ENCODE measurements at places on chromosomes 5 and 9.
A peak's percentile ranks its signal among the peaks of the same experiment; 100 is the strongest.

DNA sequence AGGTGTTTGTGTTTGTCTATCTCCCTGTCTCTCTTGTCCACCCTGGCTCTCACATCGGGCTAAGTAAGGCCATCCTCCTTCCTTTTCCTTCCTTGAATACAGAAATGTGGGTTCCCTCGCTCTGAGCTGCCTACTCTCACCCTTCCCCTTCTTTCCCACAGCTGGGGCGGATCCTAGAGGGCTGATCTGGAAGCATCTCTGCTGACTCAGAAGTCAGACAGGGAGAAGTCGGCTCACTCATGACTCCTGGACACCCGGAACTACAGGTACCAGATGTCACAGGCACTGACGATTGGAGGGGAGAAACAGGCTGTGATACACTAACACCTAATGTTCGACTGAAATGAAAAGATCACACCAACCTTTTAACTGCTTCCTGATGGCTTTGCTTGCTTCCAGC lies 41.3 kb downstream of the PTPN3 start:
- no peak for DNase-seq

DNA sequence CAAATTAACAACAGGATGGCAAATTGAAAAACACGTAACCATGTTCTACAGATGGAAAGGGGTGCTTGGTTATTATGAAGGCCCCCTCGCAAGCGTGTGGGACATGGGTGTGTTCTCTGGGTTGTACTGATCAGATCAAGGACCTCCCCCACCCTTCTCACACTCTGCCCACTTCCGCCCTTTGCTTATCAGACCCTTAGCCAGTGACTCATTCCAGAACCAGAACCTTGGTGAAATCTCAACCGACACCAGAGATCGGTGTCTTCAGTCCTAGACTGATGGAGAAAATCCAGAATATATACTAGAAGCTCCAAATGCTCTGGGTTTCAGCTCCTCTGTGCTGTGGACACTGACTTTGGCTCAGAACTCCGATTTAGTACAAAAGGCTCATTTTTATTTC lies 64.9 kb downstream of the PTTG1 start:
- no peak for DNase-seq

- DNase-seq: no peak
Observed at GRCh38 chr5:56028708-56029107, 33.9 kb upstream of the IL6ST start.

- no peak for DNase-seq
Observed at GRCh38 chr9:129275626-129276247, 97.7 kb upstream of the IER5L start.

GRCh38 chr5:94025788-94026473 lies 284.5 kb upstream of the POU5F2 start:
- DNase-seq: no peak

DNA sequence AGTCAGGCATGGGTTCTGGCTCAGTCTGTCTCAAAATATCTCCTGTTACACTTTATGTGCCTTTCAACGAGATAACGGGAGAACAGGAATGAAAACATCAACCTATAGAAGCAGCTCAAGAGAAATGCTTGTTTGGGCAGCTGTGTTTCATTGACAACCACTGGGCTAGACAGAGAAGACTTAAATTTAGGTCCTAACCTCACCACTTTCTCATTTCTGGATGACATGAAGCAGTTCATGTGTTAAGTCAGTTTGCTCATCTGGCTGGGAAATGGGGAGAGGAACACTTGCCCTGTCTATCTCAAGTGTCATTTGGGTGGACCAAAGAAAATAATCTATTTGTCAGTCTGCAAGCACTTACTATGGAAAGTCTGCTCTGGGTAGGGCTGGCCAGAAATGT lies 66.7 kb upstream of the PCA3 start:
- no peak for DNase-seq

- peak; percentile 1 for DNase-seq
Observed at GRCh38 chr9:35051069-35051967, 21.1 kb downstream of the VCP start.

DNA sequence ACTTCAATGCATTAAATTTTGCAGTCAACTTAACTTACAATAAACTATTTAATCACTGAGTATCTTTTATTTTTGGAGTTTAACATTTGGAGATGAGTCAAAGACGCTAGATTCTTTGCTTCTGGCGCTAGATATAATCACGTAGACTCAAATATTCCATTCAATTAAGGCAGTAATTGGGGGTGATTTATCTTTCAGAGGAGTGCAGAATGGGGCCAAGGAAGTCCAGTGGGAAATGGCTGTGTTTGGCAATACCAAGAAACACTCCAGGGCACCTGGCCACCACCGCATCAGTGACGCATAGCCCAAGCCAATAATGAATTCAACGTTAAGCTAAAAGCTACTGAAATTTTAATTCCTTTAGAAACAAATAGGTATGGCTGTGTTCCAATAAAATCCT lies 81.2 kb downstream of the PHAX start:
- DNase-seq: no peak

DNA sequence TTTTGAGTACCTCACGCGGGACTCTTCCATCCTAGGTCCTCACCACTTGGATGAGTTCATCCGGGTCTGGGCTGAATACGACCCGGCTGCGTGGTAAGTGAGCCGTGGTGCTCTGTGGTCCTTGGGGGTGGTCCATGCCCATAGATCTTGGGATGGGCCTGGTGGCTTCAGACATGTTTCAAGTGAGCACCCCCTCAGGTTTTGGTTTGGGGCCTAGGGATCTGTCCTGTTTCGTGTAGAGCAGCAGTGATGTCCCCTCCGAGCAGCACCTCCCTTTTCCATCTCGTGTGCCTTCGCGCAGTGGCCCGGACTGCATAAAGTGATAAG lies 218.9 kb downstream of the CACNA1B start:
- no peak for DNase-seq

GRCh38 chr9:137406876-137407589 lies 15.9 kb downstream of the EXD3 start:
- peak; percentile 36 for DNase-seq

GRCh38 chr5:116418774-116419173 lies 155.8 kb downstream of the SEMA6A start:
- DNase-seq: no peak

Data from hippocampal formation (tissue), 2 donors.